ENCODE measurements at places on chromosomes 1 and 21. TPM values are rescaled to one million over a fixed set of nuclear protein-coding genes. Genes with fewer than 3 reads are reported as not detected.

GRCh38 chr1:217164403-217164802 lies 441.2 kb upstream of the ESRRG start:
- no peak for DNase-seq

GRCh38 chr1:181152892-181153633 lies 64.6 kb downstream of the IER5 start:
- peak; percentile 94 for DNase-seq

DNA sequence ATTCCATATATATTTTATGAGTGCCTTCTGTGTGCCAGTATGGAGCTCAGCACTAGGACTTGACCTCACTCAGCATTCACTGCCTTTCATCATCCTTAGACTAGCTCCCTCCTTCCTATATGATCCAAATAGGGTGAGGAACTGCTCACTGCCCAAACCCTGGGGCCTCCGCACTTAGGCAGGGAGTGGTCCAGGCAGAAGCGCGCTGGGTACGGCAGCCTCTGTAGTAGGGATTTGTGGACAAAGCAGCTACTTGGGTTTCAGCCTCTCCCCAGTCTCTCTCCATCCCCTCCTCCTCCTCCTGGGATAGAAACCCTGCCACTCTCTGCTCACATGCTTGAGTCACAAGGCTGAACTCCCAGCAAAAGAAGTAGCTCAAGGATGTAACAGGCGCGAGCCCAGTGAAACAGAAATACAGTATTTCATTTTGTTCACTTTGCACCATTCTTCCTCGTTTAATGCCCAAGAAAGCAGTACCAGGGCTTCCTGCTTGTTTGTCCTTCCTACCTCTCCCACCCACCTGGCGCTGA lies 32.9 kb downstream of the PLEKHA6 start:
- peak; percentile 55 for DNase-seq

DNA sequence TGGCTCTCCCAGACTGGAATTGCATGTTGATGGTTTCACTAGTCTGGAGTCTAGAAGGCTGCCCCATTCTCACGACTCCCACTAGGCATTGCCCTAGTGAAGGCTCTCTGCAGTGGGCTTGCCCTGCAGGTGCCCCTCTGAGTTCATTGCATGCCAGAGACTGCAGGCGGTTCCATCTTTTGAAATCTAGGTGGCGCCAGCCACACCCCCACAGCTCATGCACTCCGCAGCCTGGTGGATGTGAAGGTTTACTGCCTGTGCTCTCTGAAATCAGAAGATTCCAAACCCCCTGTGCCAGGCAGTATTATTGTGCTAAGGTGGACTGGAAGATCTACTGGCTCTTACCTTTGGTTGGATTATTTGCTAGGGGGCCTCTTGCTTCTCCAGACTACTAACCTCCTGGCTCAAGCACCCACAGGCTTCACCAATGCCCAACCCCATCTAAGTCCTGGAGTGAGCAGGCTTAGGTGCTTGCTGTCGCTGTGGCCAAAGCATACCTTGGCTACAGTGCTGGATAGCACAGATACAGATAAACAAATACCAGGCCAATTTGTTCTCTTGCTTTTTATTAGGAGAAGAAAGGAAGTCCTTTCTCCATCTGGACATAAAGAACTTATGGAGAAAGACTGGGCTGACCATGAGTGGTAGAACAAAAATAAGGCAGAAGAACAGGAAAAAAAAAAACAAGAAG lies 83.5 kb upstream of the SIM2 start:
- DNase-seq, result no peak

- DNase-seq, result no peak
Observed at GRCh38 chr1:11569551-11569950, 84.7 kb downstream of the FBXO2 start.

- DNase-seq, result no peak
Observed at GRCh38 chr1:209134001-209134400, 449.5 kb upstream of the CAMK1G start.

GRCh38 chr21:23578027-23578426 lies 2029.3 kb downstream of the MRPL39 start:
- DNase-seq, result no peak

DNA sequence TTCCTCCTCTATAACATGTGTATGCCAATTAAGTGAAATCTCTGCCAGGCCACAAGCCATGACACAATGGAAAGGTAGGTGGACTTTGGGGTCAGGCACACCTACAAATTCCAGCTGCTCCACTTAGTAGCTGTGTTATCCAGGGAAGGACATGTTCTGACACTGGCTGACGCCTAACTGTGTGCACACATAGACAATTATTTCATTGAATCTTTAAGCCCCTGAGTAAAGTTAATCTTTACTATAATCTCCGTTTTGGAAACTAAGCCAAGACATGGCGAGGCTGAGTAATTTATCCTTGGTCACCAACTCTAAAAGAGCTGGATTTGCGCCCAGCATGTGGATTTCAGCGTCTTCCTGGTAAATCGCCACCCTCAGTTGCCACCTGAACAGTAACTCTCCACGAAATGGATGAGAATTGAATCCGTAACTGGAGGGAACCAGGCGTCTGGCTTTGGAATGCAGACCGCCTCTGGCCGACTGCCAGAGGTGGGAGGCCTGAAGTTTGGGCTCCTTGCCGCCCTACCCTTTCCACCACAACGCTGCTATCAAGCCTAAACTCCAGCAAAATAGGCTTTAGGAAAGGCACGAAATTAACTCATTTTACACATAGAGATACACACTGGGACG lies 888 bp upstream of the SNRPE start:
- peak; percentile 10 for DNase-seq

GRCh38 chr1:224430511-224431113 lies 4.0 kb downstream of the WDR26 start:
- DNase-seq, result peak; percentile 76

DNA sequence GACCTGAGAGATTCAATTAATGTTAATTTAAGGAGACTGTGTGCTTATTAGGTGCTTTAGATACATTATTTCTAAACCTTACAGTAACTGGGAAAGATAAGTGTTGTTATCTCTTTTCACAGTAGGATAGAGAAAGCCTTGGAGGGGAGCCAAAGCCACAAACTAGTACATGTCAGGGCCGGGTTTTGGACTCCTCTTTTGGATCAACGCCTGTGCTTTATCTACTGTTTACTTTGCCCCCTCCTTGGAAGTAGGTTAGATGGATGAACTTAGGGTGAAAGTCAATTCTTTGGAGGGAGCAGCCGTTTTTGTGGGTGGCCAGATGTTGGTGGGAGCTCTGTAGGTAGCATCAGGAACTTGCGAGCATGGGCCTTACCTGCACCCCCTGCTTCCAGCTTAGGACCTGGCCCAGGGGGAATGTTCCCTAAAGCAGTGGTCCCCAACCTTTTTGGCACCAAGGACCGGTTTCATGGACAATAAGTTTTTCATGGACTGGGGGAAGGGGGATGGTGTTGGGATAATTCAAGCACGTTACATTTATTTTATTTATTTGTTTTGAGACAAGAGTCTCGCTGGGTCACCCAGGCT lies 1.7 kb downstream of the HHAT start:
- peak; percentile 10 for DNase-seq

DNA sequence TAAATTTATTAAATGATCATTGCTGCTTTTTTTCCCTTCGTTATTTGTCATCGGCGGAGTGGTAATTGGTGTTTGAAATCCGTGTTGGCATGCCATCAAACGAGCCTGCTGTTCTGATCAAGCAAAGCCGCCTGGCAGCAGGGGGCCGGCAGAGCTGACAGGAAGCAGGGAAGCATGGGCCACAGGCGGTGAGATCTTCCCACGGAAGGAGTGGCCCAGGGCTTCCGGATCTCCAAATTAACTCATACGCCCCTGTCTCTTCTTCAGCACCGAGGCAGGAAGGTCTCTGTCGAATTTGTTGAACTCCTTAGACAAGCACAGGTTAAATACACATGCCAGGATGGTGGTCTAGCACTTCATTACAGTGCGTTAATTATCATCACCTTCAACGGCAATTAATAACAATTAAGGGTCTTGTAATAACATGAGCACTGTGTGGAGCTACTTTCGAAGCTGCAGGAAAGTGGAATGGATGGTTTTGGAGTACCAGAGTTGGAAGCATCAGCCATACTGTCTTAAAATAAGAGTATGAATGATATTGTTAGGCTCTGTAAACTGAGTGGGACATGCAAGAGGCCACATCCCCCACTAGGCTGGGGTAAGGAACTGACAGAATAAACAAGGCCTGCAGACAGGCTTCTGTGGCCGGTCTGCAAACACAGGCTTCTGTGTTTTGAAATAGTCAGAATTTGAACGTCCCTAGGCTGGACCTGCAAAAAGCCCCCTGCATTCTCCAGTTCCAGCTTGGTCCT lies 199.4 kb upstream of the DAB1 start:
- peak; percentile 22 for DNase-seq

Gene S100A14
- total RNA-seq, result not detected

Gene ZNF687
- 5.7 TPM for total RNA-seq

Gene RABGGTB
- total RNA-seq, result 48.2 TPM

Gene HMGCS2
- total RNA-seq, result not detected

Gene NHLH2
- total RNA-seq, result not detected

Gene CELA2A
- total RNA-seq, result not detected

Gene EPB41
- 10.0 TPM for total RNA-seq

Data from IMR-90 (cell line).